Small intestine (tissue), 16 donors: ENCODE measurements at places on chromosomes 2 and 18.

GRCh38 chr2:9463698-9464034, 10.7 kb upstream of the IAH1 start:
- no peak for DNase-seq

- DNase-seq: peak; percentile 77
These were observed 58.1 kb upstream of the OTX1 start for GRCh38 chr2:62992561-62992960.

- no peak for DNase-seq
These were observed 46.5 kb upstream of the NR4A2 start for GRCh38 chr2:156379071-156379470.

GRCh38 chr2:168054657-168055056, 192.7 kb downstream of the STK39 start:
- DNase-seq: no peak

GRCh38 chr18:57497372-57498294, 62.5 kb downstream of the ONECUT2 start:
- DNase-seq: no peak

DNA sequence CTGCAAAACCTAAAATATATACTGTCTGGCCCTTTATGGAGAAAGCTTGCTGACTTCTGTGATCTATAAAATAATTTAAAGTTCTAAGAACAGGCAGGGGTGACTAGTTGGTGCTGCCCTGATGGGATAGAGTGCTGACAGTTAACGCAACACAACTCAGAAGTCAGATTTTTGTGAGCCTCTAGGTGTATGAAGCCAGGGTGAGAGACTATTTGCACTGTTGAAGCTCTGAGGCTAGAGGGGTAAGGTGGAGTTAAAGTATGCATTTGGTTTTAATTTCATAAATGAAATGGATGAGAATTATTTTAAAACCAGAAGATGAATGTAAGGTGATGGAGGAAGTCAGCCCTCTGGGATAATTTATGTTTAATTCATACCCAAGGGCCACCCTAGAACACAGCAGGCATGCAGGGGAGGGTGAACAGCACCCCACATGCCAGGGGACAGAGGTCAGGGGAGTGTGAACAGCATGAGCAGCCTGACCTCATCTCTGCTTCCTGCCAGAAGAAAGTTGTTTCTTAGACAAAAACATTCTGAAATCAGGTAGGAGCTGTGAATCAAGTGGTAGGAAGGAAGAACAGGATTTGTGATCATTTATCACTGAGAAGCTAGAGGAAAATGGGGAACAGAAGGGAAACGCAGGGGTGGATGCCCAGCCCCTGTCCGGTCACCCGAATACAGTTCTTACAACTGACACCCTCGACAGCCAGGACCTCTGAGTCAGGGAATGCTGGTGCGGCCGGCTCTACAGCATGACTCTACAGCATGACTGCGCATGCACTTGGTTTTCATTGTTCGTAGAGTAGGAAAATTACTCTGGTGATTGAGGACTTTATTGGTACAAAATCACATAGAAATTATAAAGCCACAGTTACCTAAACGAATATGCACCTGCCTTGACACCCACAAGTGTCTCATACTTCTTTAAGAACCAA, 93.1 kb downstream of the MBP start:
- DNase-seq: no peak
